MCF 10A (cell line): ENCODE measurements at places on chromosomes 7 and 10. TPM values are rescaled to one million over a fixed set of nuclear protein-coding genes. Genes with fewer than 3 reads are reported as not detected.

- H3K27ac ChIP-seq, result no peak overlapping the region
- H3K27me3 ChIP-seq, result no peaks in the 10 kb centered on the region
- H3K4me3 ChIP-seq, result no peak overlapping the region
- H3K36me3 ChIP-seq, result peaks cover 36% of the 10 kb centered on the region
These were observed 20.6 kb upstream of the OR2AE1 start for GRCh38 chr7:99897322-99898022.

The NUTM2D gene
- total RNA-seq, result 2.0 and 2.3 TPM in 2 replicates

DNA sequence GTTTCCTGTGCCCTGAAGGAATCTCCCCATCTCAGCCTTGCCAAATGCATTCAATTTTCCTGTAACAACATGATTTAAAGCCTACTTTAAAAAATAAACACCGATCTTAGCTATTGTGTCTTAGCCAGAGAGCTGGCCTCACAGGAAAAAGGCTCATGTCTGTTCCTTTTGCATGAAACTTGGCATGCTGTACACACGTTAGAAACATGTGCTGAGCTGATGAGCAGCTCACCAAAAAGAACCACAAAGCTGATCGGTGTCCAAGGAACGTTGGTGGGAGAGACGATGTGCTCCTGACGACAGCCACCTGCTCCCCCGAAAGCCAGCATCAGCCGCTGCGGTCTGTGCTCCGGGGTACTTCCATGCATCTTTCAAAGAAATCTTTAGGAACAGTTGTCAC lies 135.9 kb downstream of the ADARB2 start:
- no peak overlapping the region for H3K4me3 ChIP-seq
- H3K27me3 ChIP-seq, result no peaks in the 10 kb centered on the region
- no peak overlapping the region for H3K27ac ChIP-seq
- peak; percentile 55 for DNase-seq

- peaks cover 9% of the 10 kb centered on the region for H3K4me1 ChIP-seq
- H3K27me3 ChIP-seq, result no peaks in the 10 kb centered on the region
- peak within 1 kb of the TSS; percentile 82 for H3K4me3 ChIP-seq
- H3K27ac ChIP-seq, result peak within 1 kb of the TSS; percentile 83
- peak; percentile 96 for DNase-seq
These were observed at the start of gene AVL9 for GRCh38 chr7:32495298-32496051. Gene AVL9, plus strand, starts transcription at chr7:32495489. Its CDS starts 221 bp downstream, at chr7:32495710.

GRCh38 chr10:73126343-73126742 lies 16.1 kb downstream of the NUDT13 start:
- H3K27ac ChIP-seq, result no peak overlapping the region
- no peaks in the 10 kb centered on the region for H3K27me3 ChIP-seq
- no peak overlapping the region for H3K4me3 ChIP-seq

- H3K27ac ChIP-seq, result no peak overlapping the region
- no peak overlapping the region for H3K4me3 ChIP-seq
- H3K4me1 ChIP-seq, result no peaks in the 10 kb centered on the region
- H3K36me3 ChIP-seq, result no peaks in the 10 kb centered on the region
- no peak for DNase-seq
These were observed 110.3 kb downstream of the VIPR2 start for GRCh38 chr7:159034394-159034793.

DNA sequence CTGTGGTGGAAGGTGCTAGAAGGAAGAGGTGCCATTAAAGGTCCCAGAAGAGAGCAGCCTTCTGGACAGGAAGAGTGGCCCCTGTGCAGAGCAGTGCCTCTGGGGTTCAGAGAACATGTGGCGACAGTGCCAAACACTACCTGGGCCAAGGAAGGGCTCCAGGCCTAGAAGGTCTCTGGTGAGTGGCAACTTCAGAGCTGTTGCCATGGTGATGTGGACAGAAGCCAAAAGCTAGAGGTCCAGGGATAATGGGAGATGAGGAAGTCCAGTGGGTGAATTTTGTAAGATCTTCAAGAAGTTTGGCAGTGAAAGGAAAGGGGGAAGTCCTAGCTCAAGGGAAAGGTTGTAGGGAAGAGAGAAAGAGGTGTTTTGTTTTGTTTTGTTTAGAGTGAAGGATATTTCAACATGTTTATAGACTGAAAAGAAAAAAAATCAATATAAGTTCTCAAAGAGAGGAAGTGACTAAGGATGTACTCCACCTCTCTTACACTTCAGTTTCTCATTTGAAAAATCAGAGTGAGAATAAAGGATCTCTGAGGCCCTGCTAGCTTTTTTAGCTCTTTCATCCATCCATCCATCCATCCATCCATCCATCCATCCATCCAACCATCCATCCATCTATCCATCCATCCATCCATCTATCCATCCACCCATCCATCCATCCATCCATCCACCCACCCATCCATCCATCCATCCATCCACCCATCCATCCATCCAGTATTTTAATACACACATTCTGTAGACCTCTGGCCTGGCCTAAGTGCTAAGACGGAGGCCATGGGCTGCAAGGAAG lies 77.1 kb upstream of the DUSP5 start:
- H3K4me3 ChIP-seq, result no peak overlapping the region
- H3K36me3 ChIP-seq, result peaks cover 7% of the 10 kb centered on the region
- DNase-seq, result peak; percentile 82
- peak overlapping the region; percentile 53 for H3K27ac ChIP-seq

The MINDY4 gene
- 9.2 and 12.4 TPM in 2 replicates for total RNA-seq

GRCh38 chr7:149872419-149873073 lies 1.2 kb upstream of the ATP6V0E2 start:
- peak overlapping the region; percentile 22 for H3K27ac ChIP-seq
- DNase-seq, result peak; percentile 61
- peak overlapping the region; percentile 79 for H3K4me3 ChIP-seq
- H3K4me1 ChIP-seq, result peaks cover 6% of the 10 kb centered on the region
- peaks cover 6% of the 10 kb centered on the region for H3K36me3 ChIP-seq

DNA sequence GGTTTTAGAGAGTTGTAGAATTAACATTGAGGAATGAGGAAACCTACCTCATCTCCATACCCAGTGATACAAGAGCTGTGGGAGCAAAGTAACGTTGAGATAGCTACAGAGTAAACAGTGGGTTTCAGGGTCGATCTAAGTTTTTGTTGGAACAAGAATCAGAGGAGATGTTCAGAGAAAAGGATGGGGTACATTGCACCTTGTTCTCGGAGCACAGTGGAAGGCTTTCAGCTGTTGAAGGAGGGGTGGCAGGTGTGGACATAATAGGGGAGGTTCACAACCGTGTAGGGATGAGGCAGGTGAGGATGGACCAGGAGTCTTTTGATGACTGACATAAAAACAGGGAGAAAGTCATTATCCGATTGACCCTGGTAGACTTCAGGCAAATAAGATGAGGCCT lies 121.7 kb downstream of the MLLT10 start:
- no peak for DNase-seq
- no peaks in the 10 kb centered on the region for H3K4me1 ChIP-seq
- H3K4me3 ChIP-seq, result no peak overlapping the region
- peaks cover 8% of the 10 kb centered on the region for H3K36me3 ChIP-seq

GRCh38 chr7:100019908-100020307 lies 4.5 kb downstream of the ZKSCAN1 start:
- no peak overlapping the region for H3K27ac ChIP-seq
- no peak for DNase-seq
- peaks cover 50% of the 10 kb centered on the region for H3K36me3 ChIP-seq
- H3K4me1 ChIP-seq, result peaks cover 27% of the 10 kb centered on the region
- H3K4me3 ChIP-seq, result no peak overlapping the region

The TAS2R60 gene
- not detected in 2 replicates for total RNA-seq

The WDR37 gene
- 14.2 and 18.2 TPM in 2 replicates for total RNA-seq

- DNase-seq, result no peak
- H3K4me1 ChIP-seq, result peaks cover 10% of the 10 kb centered on the region
- no peaks in the 10 kb centered on the region for H3K27me3 ChIP-seq
- no peak overlapping the region for H3K27ac ChIP-seq
These were observed 368.4 kb downstream of the KCNMA1 start for GRCh38 chr10:77269163-77269562.

DNA sequence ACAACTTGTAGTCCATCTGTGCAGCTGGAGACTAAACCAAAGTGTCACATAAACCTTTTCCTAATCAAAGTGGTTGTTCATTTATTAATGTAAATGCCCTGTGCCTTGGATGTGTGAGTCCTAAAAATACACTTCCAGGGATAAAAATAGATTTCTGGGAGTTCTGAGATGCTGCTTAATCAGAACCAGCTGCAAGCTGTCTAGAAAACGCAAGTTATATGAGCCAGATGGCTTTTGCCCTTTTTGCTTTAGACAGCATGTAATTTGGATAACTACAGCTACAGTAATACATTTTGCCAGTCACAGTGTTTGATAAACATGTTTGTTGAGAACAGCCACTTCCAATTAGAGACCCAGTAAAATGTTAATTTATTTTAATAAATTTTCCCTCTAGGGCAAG lies 185.1 kb upstream of the PRPS1L1 start:
- H3K4me1 ChIP-seq, result no peaks in the 10 kb centered on the region
- no peak for DNase-seq
- H3K36me3 ChIP-seq, result no peaks in the 10 kb centered on the region
- no peak overlapping the region for H3K27ac ChIP-seq

The CARD11 gene
- not detected in 2 replicates for total RNA-seq

The ATOH7 gene
- total RNA-seq, result not detected in 2 replicates

DNA sequence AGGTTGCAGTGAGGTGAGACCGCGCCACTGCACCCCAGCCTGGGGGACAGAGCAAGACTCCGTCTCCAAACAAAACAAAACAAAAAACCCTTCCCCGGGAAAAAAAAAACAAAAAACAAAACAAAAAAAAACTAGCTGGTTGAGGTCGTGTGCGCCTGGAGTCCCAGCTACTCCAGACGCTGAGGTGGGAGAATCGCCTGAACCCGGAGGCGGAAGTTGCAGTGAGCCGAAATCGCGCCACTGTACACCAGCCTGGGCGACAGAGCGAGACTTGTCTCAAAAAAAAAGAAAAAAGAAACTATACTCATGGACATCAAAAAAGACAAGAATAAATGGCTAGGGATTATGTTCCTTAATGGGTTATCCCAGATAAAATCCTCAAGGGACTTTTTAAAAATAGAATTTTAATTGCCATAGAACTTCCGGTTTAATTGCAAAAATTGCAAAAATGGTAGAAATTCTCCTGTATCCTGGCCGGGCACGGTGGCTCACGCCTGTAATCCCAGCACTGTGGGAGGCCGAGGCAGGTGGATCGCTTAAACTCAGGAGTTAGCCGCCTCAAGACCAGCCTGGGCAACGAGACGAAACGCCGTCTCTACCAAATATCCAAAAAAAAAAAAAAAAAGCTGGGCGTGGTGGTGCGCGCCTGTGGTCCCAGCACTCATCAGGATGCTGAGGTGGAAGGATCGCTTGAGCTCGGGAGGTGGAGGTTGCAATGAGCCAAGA lies 37.8 kb downstream of the KLHDC10 start:
- H3K27ac ChIP-seq, result no peak overlapping the region
- H3K4me3 ChIP-seq, result no peak overlapping the region
- no peaks in the 10 kb centered on the region for H3K36me3 ChIP-seq
- H3K27me3 ChIP-seq, result no peaks in the 10 kb centered on the region

The ADAM8 gene
- 20.2 and 23.2 TPM in 2 replicates for total RNA-seq

The TLX1 gene
- not detected in 2 replicates for total RNA-seq

DNA sequence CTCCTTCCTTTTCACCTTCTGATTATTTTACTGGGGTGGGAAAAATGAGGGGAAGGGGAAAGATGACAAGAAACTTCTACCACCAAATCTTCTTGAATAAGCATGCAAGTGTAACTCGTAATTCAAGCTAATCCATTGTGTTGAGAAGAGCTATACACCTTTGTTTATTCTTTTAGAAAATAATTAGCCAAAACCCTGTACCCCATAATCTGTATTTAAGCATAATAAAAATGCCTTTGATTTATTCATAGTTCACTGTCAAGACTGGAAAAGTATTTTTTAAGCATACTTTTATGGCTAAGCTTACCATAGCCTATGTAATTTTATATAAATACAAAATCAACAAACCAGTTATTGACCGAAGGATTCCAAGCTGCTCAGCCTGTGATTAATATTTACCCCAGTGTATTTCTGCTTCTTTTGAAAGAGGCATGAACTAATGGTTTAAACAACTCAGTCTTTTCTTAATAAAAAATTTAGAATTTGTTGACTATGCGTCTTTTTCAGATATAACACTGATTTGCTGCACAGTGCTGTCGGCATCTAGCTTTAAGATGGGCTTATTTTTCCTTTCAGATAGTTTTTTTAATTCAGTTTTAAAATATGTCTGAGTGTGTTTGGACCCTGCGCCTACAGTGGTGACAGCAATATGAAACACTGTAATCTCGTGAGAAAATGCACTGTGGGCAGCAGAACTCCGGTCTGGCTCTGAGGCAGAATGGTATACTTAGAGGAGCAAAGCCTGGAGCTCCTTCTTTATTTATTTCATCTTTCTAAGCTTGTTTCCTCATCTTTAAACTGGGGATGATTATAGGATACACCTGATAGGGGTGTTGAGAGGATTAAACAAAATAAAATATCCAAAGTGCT lies 238.8 kb upstream of the LRGUK start:
- H3K4me3 ChIP-seq, result no peak overlapping the region
- H3K4me1 ChIP-seq, result peaks cover 7% of the 10 kb centered on the region
- no peaks in the 10 kb centered on the region for H3K27me3 ChIP-seq
- H3K27ac ChIP-seq, result no peak overlapping the region
- H3K36me3 ChIP-seq, result no peaks in the 10 kb centered on the region

- no peak overlapping the region for H3K27ac ChIP-seq
- H3K36me3 ChIP-seq, result no peaks in the 10 kb centered on the region
- H3K4me3 ChIP-seq, result no peak overlapping the region
- no peak for DNase-seq
- H3K27me3 ChIP-seq, result peaks cover 45% of the 10 kb centered on the region
These were observed 19.1 kb downstream of the WDR86 start for GRCh38 chr7:151390598-151391357.

The HOXA1 gene
- total RNA-seq, result 5.6 and 7.1 TPM in 2 replicates

The EZH2 gene
- total RNA-seq, result 30.6 and 48.1 TPM in 2 replicates

DNA sequence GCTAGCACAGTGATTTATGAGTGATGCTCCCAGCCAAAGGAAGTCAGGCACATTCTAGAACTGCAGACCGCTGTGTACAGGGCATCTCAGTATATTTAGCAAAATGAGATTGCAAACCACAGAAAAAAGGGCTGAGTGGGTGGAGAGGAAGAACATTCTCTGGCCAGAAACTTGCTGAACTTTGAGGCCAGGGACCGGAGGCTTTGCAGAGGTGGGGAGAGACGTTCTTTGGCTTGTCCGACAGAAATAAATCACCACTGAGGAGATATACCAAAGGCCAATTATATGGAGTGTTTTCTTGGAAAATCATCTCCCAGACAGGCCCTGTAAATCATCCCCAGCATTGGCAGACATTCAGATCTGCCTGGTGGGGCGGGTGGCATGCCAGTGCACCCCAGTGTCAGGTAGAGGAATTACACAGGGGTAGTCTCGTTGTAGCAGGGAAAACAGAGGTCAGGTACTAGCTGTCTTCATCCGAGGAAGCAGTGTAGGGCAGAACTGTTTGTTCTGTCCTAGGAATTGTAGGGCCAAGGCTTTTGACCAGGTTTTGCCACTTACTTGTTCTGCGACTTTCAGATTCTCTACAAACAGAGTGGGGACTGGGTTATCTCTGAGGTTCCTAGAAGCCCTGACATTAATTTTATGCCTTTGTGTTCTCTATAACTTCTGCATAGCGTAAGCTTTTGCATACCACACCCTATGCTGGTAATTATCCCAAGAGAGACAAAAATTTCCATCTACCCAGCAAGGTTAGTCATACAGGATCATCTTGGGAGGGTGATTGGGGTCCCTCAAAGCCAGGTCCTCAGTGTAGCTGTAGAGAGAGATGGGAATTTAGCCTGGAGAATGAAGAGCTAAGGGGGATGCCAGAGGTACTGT lies 655.6 kb downstream of the LRMDA start:
- no peaks in the 10 kb centered on the region for H3K27me3 ChIP-seq
- H3K4me1 ChIP-seq, result peaks cover 18% of the 10 kb centered on the region
- no peak overlapping the region for H3K27ac ChIP-seq
- no peak overlapping the region for H3K4me3 ChIP-seq
- no peaks in the 10 kb centered on the region for H3K36me3 ChIP-seq
- peak; percentile 67 for DNase-seq

GRCh38 chr10:119469846-119470245 lies 72.7 kb downstream of the RGS10 start:
- H3K36me3 ChIP-seq, result no peaks in the 10 kb centered on the region
- no peak overlapping the region for H3K27ac ChIP-seq
- no peak overlapping the region for H3K4me3 ChIP-seq
- peaks cover 59% of the 10 kb centered on the region for H3K27me3 ChIP-seq
